Naive thymus-derived CD8-positive, alpha-beta T cell (primary cell): ENCODE measurements at places on chromosomes 12 and 14.

DNA sequence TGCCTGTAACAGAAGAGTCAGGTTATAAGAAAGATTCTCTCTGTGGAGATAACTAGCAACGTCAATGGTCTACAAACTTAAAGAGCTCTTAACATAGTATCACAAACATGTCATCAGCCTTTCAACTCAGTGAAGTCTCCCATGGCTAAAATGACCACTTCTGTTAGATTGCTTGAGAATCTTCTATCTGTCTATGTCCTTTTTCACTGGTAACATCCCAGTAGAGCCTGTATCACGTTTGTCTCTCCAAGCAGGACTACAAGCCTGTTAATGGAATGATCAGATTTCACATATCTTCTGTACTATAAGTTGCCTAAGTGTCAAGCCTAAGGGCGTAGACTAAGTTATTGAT, 50.7 kb downstream of the SLC2A13 start:
- DNase-seq, result no peak

- no peak for DNase-seq
Measured at GRCh38 chr12:2451025-2451424, 343.7 kb upstream of the FKBP4 start.

DNA sequence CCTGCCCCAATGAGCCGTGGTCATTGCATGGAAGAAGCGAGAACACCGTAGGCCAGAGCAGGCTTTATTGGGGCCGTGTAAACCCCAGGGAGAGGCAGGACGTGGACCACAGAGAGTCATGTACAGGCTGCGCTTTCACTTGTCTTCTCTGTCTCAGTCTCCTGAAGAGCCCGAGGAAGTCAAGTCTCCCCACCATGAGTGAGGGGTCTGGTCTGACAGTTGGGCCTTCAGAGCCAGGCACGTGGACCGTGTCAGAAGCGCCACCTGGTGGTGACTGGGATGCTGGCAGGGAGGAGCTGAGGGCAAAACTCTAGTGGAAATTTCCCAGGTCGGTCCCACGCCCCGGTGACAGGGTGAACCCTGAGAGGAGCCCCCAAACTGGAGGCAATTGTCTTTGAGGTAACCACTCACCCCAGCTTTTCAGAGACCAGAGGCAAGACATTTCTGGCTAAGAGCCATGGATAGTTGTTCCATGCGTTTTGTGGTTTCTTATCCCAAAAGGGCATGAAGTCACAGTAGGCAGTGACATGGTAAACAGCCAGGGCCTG, 17.4 kb downstream of the RPS6KL1 start:
- DNase-seq, result peak; percentile 58

GRCh38 chr12:66409195-66409871, 107.0 kb downstream of the HELB start:
- DNase-seq, result peak; percentile 63

DNA sequence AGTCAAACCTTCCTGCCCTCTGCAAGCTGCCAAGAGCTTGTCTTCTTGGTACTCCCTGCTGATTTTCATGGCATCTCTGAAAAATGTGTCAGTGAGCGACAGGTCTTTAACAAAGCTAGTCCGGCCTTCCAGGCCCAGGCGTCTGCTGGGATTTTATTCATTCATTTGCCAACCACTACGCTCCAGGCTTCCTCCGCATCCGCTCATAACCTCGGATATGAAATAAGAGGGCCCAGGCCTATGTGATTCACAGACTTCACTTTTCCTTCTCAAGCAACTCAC, 13.8 kb downstream of the TSPAN9 start:
- DNase-seq, result no peak

GRCh38 chr12:1003600-1004271, 12.7 kb downstream of the ERC1 start:
- no peak for DNase-seq

GRCh38 chr12:112149596-112149995, 24.2 kb downstream of the TRAFD1 start:
- DNase-seq, result no peak

- DNase-seq, result no peak
Measured at GRCh38 chr12:51234530-51234929, 4.1 kb upstream of the DAZAP2 start.

DNA sequence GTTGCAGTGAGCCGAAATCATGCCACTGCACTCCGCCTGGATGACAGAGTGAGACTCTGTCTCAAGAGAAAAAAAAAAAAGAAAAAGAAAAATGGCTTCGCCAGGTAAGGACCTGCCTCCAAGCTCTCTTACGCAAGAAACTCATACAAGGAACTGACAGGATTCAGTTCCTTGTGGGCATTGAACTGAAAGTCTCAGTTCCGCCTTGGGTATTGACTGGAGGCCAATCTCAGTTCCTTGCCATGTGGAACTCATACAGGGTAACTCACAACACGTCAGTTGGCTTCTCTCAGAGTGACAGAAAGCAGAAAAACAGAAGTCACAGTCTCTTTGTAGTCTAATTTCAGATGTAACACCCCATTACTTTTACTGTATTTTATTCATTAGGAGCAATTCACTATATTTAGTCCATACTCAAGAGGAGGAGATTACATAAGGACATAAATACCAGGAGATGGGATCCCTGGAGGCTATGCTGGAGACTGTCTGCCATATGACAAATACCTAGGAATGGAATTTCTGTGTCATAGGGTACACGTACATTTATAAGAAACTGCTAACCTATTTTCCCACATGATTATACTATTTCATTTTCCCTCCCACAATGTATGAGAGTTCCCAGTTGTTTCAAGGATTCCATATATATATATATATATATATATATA, 11.4 kb upstream of the NOPCHAP1 start:
- DNase-seq, result no peak

DNA sequence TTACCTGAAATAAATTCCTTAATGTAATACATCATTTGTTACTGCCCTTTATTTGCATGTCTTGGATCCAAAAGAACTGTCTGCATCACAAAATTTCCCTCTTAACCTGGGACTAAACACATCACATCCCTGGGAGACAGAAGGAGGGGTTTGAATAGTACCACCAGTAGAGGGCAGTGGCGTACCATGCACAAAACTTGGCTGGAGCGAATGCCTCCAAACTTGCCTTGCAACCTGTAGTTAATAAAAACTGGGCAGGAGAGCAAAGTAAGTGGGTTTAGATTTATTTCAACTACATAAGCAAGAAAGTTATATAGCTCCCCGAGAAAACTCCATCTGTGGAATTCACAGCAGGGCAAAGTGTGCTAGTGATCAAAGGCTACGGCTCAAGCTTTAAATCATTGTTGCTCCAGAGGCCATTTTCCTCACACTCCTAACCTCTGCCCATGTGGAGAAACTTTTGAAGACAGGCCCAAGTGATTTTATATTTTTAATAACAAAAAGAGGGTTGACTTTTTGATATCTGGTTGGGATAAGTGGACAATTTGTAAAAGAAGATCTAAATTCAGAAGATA, 1176.7 kb upstream of the SEL1L start:
- DNase-seq, result no peak

DNA sequence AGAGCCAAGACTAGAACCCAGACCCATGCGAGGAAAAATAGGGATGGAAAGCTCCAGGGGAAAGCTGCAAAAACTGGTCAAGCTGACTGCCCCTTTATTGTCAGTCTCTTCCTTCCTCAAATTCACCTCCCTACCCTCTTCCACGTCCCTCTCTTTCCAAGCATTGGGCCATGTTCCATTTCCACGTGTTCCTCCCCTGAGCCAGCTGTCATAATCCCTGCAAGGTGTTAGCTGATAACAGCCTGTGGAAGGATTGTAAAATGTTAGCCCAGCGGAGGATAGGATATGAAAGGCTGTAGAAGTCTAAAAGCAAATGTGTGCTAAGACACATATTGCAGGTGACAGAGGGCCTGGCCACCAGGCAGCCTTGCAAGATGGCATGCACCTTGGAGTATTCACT, 88.0 kb upstream of the MAX start:
- DNase-seq, result no peak

DNA sequence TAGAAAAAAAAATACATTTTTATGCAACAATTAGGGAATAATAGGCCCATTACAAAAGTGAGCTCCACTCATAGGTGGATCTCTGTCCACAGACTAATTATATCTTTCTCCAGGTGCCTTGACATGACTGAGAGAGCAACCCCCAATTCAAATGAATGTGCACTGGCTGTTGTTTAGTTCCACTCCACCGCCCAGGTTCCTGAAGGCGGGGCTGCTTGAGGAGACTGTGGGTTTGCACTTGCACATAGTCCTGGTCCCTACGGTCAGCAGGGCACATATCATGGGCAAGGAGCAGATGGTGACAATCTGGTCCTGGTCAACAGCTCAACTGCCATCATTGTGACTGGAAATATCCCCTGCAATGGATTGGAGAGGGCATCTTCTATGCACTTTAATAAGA, 195.6 kb upstream of the PWP1 start:
- no peak for DNase-seq

- DNase-seq, result no peak
Measured at GRCh38 chr12:55716582-55716957, 724 bp downstream of the BLOC1S1 start.

GRCh38 chr12:89971880-89972279, 263.2 kb upstream of the ATP2B1 start:
- DNase-seq, result no peak

- peak; percentile 11 for DNase-seq
Measured at GRCh38 chr14:99524804-99525698, 43.8 kb downstream of the CCNK start.

- DNase-seq, result no peak
Measured at GRCh38 chr12:124532331-124532750, 35.1 kb downstream of the NCOR2 start.

GRCh38 chr14:90681929-90682328, 134.3 kb downstream of the TTC7B start:
- no peak for DNase-seq

- no peak for DNase-seq
Measured at GRCh38 chr12:73072214-73072613, 800.0 kb downstream of the TRHDE start.

DNA sequence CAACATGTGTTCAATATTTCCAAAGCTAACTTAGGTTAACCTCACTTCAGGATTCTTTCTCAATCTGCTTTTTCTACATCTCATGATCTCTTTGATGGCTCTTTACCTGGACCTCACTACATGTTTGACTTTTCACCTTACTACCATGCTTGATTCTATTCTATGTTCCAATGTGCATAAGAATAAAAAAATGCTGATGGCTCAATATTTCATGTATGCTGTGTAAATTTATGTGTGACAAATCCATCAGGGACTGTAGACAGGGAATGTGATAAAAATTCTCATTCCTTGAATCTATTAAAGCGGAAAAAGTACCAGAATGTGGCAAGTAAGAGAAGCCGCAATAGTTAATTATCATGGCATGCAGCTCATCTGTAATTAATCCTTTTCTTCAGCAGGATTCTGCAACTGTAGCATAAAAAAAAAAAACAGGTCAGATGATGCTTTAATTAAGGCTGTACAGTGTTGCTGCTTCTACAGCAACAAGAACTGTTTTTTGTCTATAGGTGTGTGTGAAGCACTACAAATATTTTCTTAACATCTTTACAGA, 276.9 kb upstream of the PRKD1 start:
- DNase-seq, result no peak

GRCh38 chr12:71799106-71799505, 40.5 kb upstream of the TBC1D15 start:
- no peak for DNase-seq

GRCh38 chr12:79850610-79851299, 84.1 kb downstream of the PPP1R12A start:
- no peak for DNase-seq

DNA sequence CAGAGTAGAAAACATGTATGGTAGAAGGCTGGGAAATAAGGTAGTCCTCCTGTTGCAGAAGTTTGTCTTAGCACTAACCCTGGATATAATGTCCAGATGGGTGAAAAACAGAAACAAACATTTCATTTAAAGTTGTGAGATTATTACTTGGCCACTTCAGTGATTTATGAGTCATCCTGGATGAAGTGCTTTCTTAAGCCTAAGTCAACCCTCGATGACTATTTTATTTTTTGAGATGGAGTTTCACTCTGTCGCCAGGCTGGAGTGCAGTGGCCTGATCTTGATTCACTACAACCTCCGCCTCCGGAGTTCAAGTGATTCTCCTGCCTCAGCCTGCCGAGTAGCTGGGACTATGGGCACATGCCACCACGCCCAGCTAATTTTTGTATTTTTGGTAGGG, 10.2 kb downstream of the DLST start:
- no peak for DNase-seq

GRCh38 chr12:1279050-1279449, 288.0 kb downstream of the ERC1 start:
- DNase-seq, result no peak

GRCh38 chr14:64217834-64218233, 76.3 kb downstream of the ESR2 start:
- no peak for DNase-seq

- DNase-seq, result no peak
Measured at GRCh38 chr12:1741154-1741949, 50.5 kb downstream of the ADIPOR2 start.

GRCh38 chr12:98172304-98172703, 343.1 kb upstream of the TMPO start:
- no peak for DNase-seq

DNA sequence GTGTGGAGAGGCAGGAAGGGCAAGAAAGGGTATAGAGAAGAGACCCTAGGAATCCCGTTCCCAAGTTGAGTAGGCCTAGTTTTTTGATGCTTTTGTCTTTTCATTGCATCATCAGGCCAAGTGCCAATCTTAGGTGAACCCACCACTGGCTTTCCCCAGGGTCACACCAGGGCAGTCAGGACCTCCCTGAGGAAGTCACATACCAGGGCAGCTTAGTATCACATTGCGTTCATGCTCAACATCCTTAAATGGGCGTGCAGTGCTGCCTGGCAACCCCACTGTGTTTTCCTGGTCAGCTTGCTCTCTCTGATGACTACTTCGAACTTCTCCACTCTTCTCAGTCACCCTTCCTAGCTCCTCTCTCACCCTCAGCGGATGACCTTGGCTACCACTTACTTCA, 9.0 kb downstream of the ASIC1 start:
- no peak for DNase-seq

- no peak for DNase-seq
Measured at GRCh38 chr14:72901361-72901760, 7.5 kb upstream of the DPF3 start.

DNA sequence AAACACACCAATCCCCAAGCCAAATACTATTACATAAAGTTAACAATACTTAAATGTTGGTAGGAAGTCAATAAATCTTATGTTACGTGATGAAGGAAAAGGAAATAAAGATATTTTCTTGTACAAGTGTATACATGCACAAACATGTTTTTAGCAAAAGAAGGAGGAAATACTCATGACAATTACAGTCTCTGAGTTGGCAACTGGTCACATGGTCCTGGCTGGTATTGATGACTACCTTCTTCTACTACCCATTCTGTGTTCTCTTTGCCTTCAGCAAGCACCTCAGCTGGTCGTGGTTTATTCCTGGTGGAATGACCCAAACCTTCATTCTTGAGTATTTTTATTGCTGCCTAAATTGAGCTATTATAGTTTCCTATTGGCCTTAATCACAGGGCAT, 84.8 kb downstream of the PLBD1 start:
- DNase-seq, result no peak

GRCh38 chr12:573232-573631, 90.0 kb downstream of the NINJ2 start:
- no peak for DNase-seq

- DNase-seq, result peak; percentile 37
Measured at GRCh38 chr14:76919431-76920330, 93.5 kb downstream of the LRRC74A start.
